NCI-H1930 (cell line): ENCODE measurements at places on chromosomes 6 and 20.

DNA sequence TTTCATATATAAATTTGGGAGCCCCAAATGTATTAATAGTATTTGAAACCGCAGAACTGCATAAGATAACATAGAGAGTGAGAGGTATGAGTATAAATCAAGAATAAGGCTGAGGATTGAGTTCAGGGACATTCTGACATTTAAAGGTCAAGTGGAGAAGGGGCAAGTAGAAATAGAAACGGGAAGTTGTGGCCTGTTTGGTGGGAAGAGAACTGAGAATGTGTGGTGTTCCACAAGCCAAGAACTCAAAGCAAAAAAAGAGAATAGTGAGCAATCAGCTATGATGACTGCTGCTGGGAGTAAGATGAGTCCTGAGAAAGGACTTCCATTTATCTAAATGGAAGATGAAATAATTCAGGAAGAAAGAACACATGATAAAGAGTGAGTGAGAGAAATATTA is 418.4 kb downstream of the CD109 start:
- no peak for DNase-seq

GRCh38 chr6:39927159-39927558 is 7.1 kb downstream of the MOCS1 start:
- DNase-seq: no peak

DNA sequence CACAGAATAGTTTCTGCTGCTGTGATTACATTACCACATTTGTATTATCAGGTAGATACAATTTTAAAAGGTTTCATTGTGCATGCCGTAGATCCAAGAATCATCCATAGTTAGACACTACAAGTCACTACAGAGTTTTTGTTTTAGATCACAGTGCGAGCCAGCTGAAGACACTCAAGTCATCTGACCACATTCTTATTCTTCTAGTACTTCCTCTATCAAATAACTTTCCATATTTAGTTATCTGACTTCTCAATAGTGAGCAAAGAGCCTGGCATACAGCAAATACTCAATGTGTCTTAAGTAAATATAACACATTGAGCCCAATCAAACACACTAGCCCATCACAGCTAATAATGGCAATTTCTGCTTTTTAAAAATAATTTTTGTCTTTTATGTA is 195.4 kb downstream of the ASCC3 start:
- no peak for DNase-seq

DNA sequence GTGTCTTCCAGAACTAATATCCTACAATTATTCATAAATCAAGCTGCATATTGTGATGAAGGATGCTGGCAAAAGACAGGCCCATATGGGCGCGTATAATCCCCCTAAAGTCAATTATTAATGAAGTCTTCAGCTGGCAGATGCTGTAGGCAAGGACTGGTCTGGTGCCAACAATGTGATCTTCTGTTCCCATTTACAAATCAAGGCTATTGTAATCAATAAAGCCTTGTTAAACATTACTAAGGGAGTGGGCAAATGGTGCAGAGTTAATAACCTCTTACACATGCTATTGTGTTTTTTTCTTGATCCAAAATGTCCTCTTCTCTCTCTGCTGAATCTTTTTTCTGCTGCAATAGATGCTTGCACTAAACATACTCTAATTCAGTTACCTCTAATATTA is 119.0 kb downstream of the ALDH8A1 start:
- DNase-seq: no peak

DNA sequence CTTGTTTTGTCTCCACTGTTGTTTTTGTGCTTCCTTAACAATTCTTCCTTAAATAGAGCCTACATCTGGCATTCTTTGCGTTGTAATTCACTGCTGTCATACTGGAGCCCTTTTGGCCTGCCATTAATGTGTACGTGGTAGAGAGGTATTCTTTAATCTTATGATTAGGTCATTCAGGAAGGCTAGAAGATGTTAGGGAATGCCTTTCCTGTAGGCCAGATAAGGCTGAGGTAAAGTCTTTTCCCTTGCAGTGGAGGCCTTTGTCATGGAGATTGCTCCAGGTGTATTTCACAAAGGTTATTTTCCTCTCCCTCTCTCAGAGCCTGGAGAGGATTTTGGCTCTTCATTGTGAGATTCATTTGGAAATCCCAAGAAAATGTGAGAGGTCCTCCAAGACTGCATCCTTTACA is 146.9 kb downstream of the FUT9 start:
- no peak for DNase-seq

DNA sequence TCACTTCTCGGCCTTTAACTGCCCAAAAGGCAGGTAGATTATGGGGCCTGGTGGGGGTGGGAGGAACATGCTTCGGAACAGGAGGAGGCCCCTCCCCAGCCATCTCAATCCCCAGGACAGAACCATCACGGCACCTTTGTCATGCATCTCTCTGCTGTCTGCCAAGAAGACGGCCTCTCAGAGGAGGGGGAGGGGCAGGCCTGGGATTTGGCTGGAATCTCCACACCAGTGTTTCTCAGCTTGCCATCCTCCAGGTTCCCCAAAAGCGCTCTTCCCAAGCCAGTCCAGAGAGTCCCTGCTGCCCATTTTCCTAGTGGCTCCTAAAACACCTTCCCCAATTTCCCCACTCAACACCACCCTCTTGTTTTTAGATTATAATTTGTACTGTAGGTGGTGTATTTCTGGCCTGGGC is 2.5 kb upstream of the POU5F1 start:
- DNase-seq: no peak

DNA sequence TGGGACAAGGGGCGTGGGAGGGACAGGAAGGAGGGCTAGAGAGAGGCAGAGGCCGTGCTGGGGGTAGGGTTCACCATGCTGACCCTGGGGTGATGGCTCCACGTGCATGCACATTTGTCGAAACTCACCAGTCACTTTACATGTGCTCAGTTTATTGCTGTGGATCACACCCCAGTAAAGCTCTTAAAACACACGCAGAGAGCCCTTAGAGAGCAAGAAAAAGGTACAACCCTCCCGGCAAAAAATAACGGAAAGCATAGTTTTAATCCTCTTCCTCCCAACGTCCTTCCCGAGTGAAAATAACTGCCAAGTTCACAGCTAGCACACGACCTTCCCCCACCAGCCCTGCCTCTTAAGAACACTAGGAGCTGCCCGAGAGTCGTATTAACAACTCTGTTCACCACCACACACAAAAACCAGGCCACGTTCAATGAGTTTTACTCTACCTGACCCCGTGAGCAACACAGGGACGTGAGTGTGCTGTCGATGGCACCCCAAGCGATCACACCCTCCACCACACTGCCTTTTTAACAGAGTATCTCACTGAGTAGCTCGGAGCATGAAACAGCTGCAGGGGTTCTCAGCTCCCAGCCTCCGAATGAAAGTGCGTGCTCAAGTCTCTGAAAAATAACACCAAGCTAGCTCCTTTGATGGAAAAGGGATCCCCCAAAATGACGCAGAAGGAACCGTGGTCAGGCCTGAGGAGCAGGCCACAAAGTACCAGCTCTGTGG is 39.7 kb downstream of the TAF4 start:
- DNase-seq: no peak

DNA sequence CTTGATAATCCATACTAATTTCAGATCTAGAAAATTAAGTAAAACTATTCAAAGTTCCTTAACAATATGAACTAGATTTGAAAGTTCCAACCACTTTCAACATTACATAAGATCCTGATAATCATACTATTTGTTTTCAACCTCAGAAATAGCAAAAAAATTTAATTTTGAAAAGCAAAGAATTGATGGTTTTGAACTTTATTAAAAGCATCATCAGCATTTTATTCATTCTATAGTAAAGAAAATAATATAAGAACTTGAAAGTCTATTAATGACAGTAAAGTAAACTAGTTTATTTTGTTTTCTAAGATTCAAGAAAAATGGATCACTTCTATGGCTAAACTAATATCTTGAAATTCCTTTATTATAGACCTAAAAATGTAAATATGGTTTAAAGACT is 26.8 kb downstream of the EYS start:
- DNase-seq: no peak

DNA sequence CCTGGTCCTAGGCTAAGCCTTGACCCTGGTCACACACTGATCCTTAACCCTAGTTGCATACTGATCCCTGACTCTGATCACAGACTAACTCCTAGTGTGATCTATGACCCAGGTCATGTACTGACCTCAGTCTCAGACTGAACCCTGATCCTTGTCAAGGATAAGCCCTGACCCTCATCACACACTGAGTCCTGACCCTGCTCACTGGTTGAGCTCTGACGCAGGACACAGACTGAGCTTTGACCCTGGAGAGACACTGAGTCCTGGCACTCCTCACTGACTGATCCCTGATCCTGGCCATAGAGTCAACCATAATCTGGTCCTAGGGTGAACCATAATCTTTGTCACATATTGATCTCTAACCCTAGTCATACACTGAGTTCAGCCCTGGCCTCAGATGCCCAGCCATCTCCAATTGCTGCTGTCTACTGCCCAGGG is 37.9 kb downstream of the KCNB1 start:
- no peak for DNase-seq

GRCh38 chr6:1817033-1817761 is 207.5 kb downstream of the FOXC1 start:
- no peak for DNase-seq

DNA sequence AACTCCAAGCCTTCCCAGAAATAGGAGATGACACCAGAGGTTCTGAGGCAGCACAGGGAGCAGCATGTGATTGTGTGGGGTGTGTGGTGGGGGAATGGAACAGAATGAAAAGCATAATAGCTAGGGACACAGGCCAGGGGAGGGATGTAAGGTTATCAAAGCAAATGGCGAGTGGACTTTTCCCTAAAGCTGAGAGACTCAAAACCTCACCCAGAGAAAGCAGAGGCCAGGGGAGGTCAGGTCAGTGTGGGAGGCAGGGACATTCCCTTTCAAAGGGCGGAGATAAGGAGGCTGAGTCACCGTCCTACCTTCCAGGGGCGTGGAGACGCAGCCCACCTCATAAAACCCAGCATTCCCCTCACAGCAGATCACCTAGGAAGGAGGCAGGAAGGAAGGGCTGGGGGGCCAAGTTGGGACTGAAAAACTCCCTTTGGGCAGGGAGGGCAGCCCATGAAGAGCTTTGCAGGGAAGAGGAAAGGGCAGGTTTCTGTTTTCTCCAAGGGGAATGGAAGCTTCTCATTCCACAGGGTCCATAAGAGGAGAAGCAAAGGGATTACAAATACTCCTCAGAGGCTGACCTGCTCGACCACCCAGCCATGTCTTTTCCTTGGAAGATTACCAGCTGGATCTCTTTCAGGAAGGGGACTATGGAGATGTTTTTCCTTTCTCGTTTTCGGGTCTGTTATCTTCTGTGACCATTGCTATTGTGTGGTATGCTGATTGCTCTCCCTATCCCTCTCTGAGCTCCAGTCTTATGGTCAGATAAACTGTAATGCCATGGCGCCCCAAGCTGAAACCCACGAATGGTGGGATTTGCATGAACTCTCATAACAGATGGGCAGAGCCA is 9.6 kb upstream of the LY6G5C start:
- DNase-seq: no peak

- no peak for DNase-seq
Measured at GRCh38 chr20:50009521-50010454, 27.0 kb downstream of the SNAI1 start.

DNA sequence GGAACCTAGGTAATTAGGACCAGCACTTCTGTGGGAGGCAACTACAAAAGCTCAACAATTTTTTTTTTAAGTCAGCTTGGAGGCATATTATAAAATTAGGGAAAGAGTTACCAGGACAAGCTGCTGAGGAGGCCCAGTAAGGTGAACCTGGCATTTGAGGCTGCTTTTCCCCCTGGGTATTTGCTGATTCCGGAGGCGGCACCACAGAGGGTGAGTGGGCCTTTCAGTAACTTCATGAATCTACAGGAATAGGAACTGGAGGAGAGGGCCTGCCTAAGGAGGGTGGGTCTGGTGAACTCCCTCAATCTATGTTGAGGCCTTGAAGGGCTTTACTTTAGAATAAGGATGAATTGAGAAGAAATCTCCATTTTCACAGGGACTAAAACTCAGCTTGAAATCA is 14.6 kb downstream of the TSPYL4 start:
- DNase-seq: no peak

DNA sequence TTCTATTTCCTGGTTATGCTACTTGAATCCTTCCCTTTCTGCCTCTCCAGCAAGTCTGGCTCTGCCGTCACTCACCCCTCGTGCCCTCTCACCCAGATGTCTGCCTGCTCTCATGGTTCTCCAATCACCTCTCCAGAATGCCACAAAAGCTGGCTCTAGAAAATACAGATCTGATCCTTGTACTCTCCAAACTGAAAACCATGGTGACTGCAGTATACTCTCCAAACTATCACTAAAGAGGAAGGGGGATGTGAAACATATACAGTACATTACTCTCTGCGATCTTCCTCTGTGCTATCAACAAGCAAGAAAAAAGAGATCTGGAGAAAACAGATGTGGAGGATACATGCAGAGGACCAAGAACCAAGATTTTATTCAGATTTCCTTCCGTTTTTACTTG is 91.1 kb downstream of the ATXN1 start:
- no peak for DNase-seq

GRCh38 chr20:37407573-37408002 is 61.6 kb downstream of the SRC start:
- DNase-seq: no peak

- no peak for DNase-seq
Measured at GRCh38 chr6:36627801-36628246, 33.7 kb downstream of the SRSF3 start.

DNA sequence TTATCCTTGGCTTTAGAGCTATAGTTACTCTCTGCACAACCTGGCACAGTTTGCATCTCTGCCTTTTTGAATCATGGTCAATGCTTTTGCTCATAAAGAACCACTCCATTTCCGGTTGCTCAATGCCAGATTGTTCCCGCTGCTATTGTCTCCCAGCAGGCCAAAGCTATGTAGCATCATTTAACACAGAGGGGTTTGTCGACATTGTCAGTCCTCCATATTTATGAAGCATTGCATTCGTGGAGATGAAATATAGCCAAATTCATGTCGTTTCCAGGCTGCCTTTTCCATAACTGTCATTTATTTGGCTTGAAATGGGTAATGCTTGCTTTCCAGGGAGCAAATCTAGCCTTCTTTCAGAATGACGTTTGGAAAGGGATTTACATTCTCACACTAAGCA is 598.8 kb downstream of the EPHA7 start:
- no peak for DNase-seq

GRCh38 chr6:111297776-111298175 is 185.2 kb downstream of the REV3L start:
- DNase-seq: no peak

- no peak for DNase-seq
Measured at GRCh38 chr6:142823256-142823902, 121.6 kb downstream of the HIVEP2 start.
